ENCODE measurements at places on chromosomes 5 and 9.

DNA sequence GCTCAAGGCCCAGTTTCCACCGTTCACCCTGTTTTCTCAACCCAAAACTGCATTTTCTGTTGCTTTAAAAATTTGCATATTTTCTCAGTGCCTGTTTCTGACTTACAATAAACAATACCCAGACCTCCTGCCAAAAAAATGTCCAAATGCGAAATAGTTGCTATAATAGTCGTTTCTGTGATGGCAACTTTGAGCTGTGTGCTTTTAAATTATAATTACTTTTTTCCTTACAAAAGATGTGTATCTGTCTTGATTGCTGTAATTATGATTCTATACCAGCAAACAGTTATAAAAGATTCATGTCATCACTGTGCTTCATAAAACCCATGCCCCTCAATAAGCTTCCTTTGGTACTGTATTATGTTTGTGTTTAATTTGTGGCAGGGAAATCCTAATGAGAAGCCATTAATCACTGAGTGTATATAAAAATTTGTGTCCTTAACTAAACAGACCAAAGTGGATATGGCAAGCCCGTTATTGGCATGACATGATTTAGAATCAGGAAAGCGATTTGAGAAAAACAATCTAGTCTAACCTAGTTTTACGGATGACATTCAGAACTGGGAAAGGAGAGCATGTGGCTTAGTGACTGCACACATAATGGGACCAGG, 5.4 kb upstream of the SLC1A3 start:
- no peak for DNase-seq

DNA sequence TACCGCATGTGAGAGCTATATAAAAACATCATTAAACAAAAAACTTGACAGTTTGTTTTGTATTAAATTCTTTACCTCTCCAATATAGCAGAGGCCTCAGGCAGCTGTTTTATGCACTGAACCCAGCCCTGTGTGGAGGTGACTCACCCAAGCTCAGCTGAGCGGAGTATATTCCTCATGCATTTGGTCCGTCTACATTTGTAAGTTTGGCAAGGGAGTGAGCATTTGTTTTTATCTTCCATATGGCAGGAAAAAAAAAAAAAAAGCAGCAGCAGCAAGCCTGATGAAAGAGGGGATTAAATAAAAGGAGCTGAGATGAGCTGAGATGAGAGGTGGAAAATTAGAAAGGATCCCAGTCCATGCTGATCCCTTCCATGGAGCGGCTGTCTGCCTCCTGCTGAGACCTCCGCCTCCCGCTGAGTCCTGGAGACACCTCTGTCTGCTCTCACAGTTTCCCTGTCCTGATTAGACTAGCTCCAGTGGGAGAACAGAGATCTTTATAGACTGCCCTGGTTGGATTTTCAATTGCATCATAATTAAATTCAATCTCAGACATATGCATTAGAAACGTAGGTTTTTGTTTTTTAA, 112.0 kb upstream of the CTNND2 start:
- DNase-seq = no peak

- no peak for DNase-seq
These were observed 312.3 kb downstream of the ENC1 start for GRCh38 chr5:74328221-74328630.

DNA sequence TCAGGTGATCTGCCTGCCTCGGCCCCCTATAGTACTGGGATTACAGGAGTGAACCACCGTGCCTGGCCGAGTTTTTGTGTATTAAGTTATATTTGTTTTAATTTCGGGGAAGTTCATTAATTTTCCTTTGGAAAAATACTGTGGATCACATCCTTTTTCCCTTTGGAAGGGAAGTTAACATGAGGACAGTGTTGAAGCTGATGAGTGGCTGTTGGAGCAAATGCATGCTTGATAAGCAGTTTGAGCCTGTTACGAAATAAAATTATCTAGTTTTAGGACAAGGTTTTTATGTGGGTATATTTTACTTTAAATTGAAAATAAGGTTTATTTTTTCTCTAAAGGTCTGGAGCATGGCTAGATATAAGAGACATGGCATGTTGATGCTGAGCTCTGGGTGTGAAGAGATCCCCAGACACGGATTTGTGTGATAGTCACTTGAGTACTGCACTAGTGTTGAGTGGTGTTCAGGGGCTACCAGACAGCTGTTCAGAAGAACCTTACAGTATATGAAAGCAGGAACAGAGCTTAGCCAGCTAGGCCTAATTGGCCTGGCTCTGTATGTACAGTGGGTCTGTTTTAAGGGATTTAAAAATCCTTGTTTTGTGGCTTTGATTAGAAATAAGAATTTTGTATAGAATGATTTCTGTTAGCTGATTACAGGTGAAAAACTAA, 17.4 kb downstream of the LMNB1 start:
- no peak for DNase-seq

DNA sequence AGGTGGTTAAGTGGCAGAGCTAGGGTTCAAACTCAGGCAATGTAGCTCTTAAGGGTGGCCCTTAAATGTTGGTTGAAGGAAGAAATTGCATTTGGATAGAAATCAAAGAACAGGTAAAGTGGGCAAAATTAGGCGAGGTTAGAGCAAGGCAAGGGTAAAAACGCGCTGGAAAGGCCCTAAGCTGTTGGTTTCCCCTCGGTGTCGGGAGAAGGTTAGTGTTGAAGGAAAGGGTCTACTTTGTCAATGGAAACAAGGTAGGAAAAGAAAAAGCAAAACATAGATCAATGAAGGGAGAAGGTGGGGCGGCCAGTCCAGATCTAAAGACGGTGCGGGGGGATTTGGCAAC, 431 bp downstream of the FASTKD3 start:
- DNase-seq = no peak

DNA sequence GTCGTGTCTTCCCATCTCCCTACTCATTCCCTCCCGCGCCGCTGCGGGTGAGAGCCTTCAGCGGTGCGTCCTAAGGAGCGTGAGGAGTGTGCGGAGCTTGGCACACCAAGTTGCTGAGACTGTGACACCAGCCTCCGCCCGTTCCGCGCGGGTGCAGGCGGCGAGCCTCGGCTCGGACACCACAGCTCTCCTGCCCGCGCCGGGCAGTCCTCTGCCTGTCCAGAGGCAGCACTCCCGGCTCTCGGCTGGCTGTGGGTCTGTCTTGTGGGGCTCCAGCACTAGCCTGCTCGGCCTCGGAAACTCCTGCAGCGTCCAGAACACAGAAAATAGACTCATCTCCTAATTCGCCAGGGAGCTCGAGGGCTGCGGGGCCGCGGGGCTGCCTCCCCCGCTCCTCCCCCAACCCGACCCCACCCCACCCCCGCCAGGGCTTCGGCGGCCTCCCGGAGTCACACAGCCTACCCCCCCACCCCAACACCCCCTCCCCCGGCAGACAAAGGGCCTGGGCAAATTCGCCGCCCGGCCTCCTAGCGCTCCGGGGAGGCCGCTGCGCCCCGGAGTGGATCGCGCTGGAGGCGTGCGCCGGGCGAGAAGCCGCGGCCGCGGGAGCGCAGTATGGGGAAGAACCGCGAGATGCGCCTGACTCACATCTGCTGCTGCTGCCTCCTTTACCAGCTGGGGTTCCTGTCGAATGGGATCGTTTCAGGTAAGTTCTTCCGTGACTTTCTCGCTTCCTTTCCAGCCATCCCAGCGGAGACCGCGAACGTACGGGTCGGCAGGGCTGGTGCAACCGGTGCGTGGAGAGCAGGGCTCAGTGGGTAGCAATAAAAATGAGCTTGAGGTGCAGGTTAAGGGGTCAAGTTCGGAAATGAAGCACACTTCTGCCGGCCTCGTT, at the start of gene ADAMTS19:
ADAMTS19 (plus strand) TSS at position 522 of the 895 bp plus-strand sequence; CDS start at position 616, 94 bp downstream.
- no peak for DNase-seq

DNA sequence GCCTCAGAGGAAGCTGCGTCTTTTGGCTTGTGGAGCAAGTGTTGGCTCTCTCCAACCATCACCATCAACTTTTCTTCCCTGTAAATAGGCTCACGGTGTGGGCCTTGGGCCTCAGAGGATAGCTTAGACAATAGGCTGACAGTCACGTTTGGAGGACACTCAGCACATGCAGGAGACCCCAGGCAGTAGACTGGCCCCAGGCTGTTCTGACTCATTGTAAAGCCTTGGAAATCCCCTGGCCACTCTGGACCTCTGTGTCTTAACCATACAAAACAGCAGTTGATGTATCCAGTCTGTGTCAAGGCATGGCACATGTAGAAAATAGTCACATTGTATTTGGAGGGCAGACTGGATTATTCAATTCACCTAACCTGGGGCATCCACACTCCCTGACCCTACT, 18.6 kb downstream of the CD74 start:
- DNase-seq = no peak

DNA sequence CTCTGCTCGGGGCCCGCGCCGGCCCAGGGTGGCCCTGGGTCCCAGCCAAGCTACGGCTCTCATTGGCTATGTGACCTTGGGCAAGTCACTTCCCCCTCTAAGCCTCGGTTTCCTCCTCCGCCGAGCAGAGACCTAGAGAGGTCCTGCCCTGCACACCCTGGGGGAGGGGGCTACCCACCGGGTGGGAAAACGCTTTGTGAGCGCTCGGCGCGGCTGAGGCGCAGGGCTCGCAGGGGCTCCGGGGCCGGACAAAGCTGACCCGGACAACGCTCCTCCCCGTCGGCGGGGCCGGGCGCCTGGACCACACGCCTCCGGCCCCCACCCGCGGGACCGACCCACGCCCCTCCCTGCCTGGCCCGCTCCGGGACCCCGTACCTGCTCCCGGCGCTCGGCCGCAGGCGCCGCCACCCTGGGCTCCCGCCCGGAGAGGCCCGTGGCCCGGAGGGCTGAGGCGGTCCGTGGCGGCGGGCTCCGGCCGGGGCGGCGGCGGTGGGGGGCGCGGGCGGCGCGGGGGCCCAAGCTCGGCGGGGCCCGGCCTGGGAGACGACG, 85.7 kb upstream of the MELK start:
- DNase-seq = no peak

DNA sequence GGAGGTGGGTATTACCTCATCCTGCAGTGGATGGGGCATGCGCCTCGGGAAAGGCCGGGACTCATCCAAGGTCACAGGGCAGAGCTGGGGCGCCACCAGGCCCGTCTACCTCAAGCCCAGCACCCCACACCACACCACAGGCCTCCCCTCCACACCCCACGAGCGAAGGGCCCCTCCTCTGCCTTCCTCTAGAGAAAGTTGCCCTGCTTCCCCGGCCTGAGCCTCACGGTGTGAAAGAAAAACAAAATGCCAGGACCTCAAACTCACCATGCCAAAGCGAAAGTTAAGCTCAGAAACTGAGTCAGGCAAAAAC, 161.1 kb downstream of the COL23A1 start:
- no peak for DNase-seq

Data from DMS79 (cell line).